ENCODE measurements at places on chromosomes 5 and 9. TPM values are rescaled to one million over a fixed set of nuclear protein-coding genes. Genes with fewer than 3 reads are reported as not detected.

GRCh38 chr5:119896826-119897536, 267.6 kb downstream of the FAM170A start:
- no peak for DNase-seq

RNF145 gene
- total RNA-seq, result 33.7 TPM

FSTL4 gene
- total RNA-seq, result not detected

DNA sequence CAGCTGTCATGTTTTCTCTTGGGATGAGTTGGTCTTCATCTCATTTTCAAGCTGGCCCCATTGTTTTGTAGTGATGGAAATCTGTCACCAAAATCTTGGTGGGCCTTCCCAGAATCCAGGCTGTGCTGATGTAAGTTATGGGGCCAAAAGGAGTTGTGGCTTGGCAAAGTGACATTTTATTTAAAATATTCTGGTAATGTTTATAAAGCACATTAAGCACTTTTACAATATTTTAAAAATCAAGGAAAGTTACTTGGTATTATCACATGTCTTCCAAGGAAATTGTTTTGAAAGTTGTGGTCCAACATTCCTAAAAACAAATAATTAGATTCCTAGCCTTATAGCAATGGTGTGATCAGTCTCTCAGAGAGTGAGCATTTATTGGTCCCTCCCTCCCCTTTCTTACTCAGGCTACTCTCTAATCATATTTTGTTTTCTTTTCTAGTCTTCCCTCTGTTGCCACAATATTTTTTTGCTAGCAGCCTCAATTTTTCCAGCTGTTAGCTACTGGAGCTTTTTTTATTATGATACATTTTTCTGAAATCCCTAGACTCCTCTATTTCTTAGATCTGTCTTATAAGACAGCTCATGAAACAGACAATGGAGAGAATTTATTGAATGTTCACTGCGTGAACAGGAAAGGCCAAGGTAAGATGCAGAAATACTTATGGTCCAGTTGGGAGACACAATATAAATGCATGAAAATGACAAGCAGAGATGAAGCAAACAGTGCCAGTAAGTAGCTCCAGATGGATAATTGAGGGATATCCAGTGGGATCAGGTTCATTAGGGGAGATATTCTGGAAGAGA, 408.1 kb upstream of the ZNF608 start:
- DNase-seq, result peak; percentile 14

ARHGEF37 gene
- total RNA-seq, result 0.15 TPM

ZNF169 gene
- 1.6 TPM for total RNA-seq

- peak; percentile 78 for DNase-seq
Observed at GRCh38 chr5:36575361-36575781, 31.0 kb upstream of the SLC1A3 start.

SUB1 gene
- 243 TPM for total RNA-seq
